ENCODE measurements at places on chromosomes 1 and 21. TPM values are rescaled to one million over a fixed set of nuclear protein-coding genes. Genes with fewer than 3 reads are reported as not detected.
A peak's percentile ranks its signal among the peaks of the same experiment; 100 is the strongest.

DNA sequence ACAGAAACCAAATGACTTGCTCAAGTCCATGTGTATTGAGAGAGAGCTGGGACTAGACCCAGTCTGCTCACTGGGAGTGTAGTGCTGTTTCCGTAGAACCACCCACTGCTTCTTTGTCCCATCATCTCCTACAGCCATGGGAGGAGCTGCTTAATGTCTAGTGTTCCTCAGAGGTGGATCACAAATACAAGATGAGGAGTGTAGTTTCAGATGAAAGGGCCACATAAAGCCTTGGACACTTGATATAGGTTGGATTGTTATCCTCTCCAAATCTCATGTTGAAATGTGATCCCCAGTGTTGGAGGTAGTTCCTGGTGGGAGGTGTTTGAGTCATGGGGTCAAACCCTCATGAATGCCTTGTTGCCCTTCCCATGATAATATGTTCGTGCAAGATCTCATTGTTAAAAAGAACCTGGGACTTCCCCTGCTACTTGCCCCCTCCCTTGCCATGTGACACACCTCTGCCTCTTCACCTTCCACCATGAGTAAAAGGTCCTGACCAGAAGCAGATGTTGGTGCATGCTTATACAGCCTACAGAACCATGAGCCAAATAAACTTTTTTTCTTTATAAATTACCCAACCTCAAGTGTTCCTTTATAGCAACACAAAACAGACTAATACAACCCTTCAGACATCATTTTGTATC lies 127.5 kb upstream of the DNAH14 start:
- DNase-seq: no peak

DNA sequence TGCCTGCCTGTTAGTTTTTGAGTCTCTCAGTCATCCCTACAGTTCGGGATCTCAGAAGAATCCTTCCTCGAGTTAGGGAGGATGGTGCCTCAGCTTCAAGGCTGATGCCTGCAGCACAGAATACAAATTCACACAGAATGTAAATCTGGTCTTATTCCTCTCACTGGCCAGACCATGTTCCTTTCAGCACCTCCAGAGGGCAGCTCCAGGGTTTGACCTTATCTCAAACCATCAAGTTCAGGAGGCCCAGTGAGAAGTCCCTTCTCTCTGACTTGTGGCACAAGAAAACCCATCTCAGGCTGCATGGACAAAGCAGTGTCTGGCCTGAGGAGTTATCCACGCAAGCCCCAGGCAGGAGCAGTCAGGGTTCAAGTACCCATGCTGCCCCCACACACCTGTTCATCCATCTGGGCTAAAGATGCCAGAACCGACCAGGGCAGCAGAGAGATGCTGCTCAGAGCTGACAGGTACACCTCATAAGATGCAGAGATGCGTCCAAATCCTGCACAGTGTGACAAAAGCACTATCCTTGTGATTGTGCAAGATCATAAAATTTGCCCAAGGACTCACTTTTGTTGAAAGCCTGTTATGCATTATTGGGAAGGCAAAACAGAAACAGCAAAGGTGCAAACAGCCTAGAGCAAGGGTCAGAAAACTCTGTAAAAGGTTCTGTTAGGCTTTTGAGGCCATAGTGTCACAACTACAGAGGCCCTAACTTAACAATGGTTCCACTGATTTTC lies 49.8 kb downstream of the BCAR3 start:
- no peak for DNase-seq

PLEKHG5 gene
- total RNA-seq: 1.1 TPM

ST7L gene
- 6.2 TPM for total RNA-seq

GRCh38 chr1:78718566-78718965 lies 68.9 kb downstream of the IFI44 start:
- no peak for DNase-seq

DNA sequence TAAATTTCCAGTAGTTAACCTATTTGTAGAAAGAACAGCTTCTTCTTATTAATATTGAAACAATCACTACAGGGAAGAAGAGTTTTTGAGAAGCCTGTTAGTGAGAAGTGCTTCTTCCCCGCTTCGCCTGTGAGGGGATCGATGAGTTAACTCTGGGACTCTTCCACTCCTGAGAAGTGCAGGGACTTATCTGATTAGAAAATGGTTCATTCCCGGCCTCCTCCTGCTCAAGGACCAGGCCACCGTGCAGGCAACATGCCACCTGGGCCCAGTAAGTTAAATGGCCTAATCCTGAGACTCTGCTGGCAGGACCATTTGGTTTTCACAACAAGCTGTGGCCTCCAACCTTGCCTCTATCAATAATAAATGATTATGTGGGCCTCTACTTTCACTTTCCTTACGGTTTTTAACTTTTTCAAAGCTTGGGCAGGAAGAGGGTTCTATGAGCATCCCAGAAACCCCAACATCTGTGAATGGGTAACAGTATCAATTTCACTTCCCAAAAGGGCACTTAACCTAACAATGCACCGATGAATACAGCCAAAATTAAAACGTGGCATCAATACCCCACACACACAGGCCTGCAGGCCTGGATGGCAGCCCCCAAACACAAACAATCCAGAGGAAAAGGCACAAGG lies 33.1 kb downstream of the SIPA1L2 start:
- no peak for DNase-seq

DNA sequence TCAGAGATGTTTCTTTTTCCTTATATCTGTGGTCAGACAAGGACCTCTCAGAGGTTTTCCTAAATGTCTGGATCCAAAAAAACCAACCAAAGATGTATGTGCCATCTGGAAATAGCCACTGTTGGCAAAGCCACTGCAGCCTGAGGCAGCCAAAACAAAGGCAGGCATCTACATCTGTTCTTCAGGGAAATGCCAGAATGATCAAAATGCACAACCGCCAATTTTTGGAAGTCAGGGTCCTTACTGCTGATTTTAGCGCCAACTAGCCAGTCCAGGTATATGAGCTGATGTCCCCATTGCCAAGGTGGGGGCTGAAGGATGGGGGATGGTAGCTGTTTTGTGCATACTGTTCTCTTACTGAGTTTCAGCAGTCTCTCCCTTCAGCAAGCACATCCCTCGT lies 45.9 kb downstream of the SYT14 start:
- DNase-seq: no peak

DNA sequence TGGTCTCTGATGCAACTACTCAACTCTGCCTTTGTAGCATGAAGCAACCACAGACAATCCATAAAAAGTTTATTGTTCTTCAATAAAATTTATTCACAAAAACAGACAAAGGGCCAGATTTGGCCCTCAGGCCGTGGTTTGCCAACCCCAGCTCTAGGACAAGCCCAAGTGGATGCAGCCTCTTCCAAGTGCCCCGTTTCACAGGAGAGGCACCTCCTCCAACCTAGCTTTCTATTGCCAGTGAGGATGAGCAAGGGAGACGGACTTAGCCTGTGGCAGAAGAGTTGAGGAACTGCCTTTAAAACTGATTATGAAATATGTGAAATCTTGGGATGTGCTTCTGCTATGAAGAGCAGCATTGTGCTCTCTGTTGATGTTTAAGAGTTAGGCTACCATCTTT lies 105.4 kb downstream of the PSMG1 start:
- no peak for DNase-seq

DNA sequence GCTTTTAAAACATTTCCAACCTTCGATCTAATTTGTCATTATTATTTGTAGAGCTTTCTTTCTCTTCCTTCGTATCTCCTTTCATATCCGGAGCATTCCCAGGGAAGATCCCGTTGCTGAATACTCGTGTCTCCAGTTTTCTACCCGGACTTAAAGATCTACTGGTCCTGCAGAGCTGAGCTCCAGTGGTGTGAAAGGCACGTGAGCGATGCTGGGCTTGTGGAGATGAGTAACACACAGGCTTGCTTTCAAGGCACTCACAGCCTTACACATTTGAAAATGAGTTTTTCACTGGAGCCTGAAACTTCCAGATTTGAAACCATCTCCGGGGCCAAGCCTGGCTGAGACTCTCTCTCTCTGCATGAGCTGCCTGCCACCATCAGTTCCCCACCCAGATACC lies 428.3 kb downstream of the KIF26B start:
- DNase-seq: no peak

DNA sequence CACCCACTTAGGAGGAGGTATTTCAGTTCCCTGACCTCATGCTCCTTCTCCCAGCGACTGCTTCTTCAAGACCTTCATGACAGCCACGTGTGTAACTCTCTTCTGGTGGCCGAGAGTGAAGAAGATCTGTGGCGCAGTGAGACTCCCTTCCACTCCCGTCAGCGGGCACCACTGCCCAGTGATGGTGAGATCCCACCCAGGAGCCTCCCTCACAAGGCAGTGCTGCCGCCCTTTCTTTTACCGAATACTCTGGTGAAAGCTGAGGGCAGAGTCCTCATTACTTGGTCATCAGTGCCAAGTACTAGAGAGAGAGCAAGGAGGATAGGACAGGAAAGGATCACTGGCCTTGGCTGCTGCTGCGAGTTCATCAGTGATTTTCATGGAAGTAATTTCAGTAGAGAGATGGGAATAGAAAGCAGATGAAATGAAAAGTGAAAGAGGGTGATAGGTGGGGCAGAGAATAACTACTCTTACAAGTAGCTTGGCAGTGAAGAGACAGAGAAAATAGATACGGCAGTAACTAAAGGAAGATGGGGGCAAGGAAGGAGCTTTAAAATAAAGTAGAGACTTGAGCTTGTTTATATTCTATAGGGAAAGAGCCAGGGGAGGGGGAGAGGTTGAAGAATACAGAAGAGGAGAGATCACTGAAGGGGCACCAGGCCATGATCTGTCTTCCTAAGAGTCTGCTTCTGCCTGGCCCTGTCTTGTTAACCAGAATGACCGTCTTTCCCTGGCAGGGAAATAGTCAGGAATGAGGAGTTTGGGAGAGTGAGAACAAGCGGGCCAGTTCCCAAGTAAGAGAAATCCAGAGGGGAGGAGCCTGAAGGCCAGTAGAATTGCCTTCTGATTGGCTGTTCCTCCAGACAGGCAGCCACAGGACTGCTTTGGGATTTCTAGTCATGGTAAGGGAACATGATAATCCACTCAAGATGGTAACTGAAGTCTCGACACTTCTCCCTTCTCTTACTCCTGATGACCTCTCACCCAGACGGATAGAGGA lies 18.3 kb downstream of the HYI start:
- peak; percentile 40 for DNase-seq

GRCh38 chr1:25990702-25991395 lies 7.0 kb downstream of the PAFAH2 start:
- no peak for DNase-seq

DNA sequence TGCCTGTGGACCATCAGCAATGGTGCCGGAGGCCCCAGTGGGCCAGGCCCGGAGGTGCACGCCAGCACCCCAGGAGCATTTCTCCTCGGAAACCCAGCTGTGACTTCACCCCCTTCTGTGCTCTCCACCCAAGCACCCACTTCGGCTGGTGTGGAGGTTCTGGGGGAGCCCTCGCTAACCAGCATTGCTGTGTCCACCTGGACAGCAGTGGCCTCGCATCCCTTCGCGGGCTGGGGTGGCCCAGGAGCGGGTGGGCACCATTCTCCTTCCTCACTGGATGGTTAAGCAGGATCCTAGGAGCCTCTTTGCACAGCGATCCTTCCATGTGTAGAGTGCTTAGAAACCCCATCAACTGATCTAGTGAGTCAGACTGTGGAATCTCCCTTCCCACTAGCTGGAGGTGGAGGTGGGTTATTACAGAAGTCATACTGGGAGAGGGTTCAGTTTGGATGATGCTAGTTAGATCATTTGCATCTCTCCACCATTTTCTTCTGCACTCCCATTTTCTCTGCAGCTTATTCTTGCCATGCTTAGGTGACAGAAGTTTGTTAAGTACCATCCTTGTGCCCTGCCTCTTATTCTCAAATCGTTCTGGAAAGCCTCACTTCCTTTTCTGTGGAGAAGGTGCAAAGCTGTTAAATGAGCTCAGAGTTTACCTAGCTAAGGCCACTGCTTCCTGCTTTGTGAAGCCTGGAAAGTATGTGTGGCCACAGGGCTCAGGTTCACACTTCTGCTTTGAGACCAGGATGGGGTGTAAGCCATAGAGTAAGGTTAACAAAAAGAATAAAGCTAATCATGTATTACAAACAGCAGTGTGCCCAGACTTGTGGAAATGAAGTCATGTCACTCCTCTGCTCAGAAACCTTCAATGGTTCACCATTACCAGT lies 32.3 kb downstream of the TBX19 start:
- no peak for DNase-seq

GRCh38 chr1:28343405-28343804 lies 14.6 kb downstream of the MED18 start:
- no peak for DNase-seq

GRCh38 chr1:198018529-198018928 lies 101.4 kb downstream of the LHX9 start:
- no peak for DNase-seq
